ENCODE measurements at places on chromosomes 13 and 19.

GRCh38 chr19:17049711-17050280 is 23.2 kb upstream of the CPAMD8 start:
- peak; percentile 49 for DNase-seq

DNA sequence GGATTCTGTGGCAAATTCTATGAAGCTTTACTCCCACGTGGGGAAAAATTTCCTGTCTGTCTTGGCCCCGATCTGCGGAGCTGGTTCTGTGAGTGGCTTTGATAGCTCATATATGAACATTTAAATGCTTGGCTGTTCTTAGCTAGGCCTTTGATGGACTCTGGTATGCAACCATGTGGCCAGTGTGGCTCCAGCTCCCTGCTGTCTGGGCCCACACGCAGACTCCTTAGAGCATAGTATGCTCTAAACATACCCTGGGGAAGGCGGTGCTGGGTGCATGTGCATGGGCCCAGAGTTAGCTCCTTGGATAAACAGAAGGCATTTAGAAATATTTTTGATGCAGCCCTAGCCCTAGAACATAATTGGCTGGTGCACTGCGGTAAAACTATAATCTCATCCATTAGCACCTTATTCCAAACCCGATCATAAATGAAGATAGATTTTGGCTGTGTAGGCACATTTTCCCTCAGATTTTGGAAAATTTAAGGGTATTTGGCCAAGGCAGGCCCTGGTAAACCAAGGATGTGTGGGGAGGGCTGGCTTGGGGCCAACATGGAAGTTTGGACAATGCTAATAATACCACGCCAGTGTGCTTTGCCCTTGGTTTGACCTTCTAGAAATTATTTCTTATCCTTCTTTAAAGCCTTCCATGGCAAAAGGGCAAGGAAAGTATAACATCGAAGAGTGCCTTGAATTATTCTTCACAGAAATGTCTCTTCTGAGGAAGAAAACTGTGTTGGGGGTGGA is 153.5 kb downstream of the LMO7 start:
- peak; percentile 62 for DNase-seq

GRCh38 chr19:16915135-16915534 is 26.3 kb downstream of the F2RL3 start:
- DNase-seq = no peak

- DNase-seq = no peak
Measured at GRCh38 chr19:43812688-43813087, 10.4 kb upstream of the LYPD5 start.

- DNase-seq = no peak
Measured at GRCh38 chr19:40335855-40336600, 12.2 kb downstream of the C19orf47 start.

DNA sequence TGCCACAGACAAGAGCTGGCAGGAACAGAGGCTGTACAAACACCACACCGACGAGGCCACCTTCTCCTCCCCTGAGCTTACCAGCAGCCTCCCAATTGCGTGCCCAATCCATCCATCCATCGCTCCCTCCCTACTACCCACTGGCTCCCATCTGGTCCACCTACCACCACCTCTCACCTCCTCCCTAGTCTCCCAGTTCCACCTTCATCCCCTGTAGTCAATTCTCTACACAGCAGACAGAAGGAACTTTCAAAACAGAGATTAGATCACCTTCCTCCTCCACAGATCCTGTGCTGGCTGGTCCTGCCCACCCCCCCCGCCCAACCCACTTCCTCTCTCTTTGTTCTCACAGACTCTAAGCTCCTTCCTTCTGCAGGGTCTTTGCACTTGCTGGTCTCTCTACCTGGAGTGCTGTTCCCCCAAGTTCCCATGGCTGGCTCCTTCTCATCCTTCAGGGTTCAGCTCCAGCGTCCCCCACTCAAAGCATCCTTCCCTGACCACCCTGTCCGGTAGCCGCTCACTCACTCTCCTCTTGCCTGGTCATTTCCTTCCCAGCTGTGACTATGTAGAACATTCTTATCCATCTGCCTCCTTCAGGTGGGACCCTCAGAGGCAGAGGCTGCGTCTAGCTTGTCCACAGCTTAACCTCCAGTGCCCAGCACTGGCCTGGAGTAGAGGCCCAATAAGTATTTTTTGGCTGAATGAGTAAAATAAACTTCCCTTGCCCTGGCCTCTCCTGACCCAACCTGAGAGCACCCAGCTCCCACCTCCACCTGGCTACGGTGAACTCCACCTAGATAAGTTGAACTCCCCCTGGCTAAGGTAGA is 23.0 kb downstream of the PIN1 start:
- no peak for DNase-seq

DNA sequence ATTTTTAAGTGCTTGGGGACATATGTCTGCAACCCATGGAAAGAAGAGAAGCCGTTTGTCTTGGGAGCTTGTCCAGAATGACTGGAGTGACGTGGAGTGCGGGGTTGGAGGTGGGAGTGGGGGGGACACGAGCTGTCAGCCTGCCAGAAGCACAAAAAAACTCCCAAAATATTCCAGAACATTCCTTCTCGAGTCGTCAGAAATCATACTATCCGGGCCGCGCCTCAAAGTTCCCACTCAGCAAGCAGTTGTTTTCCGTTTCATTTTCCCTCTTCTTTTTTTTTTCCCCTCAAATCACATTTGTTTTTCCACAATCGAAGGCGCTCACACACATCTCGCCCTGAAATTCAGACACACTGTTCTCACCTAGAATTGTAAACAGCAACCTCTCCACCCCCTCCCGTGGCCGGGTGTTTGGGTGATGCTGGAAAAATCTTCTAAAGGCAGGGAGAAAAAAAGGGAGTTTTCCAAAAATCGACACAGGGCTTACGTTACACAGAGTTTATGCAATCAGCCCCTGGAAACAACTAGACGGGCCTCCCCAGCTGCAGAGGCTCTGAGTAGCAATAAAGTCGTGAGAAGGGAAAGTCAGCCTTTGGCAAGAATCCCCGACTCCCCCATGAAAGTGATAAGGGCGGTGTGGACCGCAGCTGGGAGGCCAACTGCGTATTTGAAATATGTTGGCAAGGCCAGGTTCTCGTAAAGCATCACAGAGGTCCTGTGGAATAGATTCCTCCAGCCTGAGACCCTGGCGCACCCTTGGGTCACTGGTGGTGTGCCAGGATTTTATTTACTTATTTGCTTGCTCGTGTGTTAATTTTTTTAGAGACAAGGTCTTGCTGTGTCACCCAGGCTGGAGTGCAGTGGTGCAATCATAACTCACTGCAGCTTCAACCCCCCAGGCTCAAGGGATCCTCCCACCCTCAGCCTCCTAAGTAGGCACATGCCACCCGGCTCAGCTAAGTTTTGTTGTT is 31.2 kb upstream of the KLF2 start:
- peak; percentile 80 for DNase-seq

DNA sequence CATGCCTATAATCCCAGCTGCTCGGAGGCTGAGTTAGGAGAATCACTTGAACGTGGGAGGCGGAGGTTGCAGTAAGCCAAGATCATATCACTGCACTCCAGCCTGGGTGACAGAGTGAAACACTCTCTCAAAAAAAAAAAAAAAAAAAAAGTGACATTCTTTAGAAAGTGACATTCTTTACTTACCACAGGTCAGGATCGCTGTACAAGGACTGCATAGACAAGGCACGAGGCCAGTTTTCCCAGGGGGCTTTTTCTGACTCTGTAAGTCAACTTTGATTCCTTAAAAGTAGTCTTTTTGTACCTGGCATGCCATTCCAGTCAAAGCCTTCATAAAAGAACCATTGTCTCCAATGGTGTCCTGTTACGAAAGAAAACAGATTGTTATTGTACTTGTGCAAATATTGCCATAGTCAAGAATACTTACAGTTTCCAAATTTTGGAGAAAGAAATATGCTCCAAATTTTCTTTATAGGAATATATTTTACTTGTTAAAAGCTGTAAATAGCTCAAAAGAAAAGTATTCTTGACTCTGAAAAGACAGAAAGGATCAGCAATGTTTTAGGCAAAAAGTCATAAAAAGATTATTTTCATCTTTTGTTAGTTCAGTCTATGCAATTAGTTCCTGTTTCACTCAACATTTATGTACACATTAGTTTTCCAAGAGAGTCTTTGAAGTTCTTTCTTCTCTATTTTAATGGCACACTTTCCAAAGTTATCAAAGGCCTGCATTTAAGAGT is 39.3 kb downstream of the CEACAM1 start:
- no peak for DNase-seq

DNA sequence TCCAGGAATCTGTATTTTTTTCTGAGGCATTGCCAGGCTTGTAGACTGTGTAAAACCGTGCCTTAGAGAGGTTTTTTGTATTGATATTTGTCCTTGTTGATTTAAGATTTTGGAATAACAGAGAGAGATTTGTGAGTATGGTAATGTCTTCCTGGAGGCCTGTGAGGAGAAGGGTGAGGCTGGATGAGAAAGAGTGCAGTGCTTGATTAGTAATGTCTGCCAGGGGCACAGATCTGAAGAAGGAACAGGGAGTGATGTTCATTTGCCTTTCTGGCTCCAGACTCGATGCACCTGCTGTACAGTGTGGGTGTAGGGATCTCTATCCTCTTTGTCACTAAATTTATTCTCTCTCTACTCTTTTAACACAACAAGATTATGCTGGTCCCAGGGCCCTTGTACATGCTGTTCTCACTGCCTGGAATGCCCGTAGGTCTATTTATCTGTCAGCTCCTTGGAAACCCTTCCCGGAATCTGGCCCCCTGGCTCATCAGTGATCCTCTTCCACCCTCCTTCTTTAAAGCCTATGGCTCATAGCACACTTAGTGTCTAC is 4.2 kb downstream of the FIZ1 start:
- no peak for DNase-seq

DNA sequence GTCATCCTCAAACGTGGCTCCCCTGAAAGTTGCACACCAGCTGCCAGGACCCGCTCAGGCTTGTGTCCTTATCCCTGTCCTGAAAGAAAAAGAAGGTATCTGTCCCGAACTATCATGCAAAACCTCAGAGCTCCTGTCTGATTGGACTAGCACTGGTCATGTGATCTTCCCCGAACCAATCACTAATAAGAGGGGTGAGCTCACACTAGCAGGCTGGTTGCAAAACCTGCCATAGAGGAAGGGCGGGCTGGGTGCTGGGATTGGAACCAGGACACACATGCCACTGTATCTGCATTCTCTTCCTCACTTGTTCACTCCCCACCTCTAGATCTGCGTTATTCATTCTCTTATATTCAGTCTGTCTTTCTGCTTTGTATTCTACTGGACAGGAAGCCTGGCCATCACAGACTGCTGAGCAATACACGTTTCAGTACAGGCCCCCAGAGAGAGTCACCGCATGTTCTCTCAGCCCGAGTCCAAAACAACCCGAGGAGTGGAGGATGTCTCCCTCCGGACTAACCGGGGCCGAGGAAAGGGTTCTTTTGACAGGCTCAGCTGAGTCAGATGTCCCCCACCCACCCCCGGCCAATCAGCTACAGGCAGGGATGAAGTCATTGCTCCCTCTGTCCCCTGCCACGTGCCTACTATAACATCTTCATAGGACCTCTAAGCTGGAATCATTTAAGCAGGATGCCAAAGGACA is 97.7 kb downstream of the SIPA1L3 start:
- peak; percentile 99 for DNase-seq
